ENCODE measurements at places on chromosomes 1 and 21.

DNA sequence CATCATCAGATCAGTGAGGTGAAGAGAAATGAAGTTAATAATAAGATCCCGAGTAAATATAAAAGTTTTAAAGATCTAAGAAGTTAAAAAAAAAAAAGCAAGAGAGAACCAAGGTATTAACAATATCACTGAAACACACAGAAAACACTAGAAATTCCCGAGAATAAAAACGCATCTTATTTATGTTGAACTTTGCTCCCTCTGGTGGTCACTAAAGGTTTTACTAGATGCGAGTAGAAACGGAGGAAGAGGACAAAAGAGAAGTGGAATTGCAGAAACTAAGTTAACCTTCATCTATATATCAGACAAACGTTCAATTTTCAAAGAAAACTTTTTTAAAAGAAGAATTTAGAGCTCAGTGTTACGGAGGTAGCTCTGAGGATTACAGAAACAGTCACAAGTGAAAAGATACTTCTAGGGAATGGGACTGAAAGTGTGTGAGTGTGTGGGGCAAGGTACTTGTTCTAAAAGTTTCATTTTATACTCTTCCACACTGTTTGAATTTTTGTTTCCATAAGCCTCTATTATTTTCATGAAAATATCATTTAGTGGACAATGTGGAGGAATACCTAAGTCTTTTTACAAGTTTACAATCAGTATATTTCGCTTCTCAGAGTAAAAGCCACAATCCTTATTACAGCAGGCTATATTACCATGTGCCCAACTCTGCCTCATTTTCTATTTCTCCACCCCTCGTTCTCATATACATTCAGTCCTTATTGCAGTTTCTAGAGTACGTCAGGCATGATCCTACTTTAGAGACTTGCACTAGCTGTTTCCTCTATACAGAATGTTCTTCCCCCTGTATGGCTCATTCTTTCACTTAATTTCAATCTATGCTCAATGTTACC lies 19.7 kb downstream of the ACBD6 start:
- DNase-seq, result peak; percentile 56

- peak; percentile 16 for DNase-seq
Observed at GRCh38 chr1:60911966-60912697, 170.2 kb upstream of the NFIA start.

GRCh38 chr21:41740604-41741252 lies 26.1 kb downstream of the RIPK4 start:
- DNase-seq, result no peak

- no peak for DNase-seq
Observed at GRCh38 chr1:104855550-104855949, 1105.9 kb downstream of the AMY1C start.

DNA sequence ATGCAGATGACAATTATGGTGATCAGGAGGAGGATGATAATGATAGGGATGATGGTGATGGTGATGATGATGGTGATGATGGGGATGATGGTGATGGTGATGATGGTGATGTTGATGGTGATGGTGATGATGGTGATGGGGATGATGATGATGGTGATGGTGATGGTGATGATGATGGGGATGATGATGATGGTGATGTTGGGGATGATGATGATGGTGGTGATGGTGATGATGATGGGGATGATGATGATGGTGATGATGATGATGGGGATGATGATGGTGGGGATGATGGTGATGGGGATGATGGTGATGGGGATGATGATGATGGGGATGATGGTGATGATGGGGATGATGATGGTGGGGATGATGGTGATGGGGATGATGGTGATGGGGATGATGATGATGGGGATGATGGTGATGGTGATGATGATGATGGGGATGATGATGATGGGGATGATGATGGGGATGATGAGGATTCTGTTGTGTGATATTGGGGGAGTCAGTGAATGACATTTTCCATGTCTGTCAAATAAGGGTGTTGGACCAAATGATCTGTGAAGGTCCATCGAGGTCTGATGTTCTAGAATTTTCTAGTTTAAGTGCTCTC lies 65.6 kb upstream of the RPL11 start:
- no peak for DNase-seq

DNA sequence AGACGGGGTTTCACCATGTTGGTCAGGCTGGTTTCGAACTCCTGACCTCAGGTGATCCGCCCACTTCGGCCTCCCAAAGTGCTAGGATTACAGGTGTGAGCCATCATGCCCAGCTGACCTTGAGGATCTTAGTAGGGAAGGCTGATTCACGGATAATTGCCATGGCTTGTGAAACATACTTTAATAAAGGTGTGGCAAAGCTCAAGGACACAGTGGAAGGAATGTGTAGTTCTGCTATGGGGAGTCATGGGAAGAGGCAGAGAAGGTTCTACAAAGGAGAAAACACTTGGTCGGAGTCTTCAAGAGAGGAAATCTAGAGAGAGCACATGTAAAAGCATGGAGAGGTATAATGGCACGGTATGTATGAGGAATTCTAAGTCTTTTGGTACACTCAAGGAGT lies 12.7 kb upstream of the PTCH2 start:
- DNase-seq, result no peak

GRCh38 chr1:56438901-56439551 lies 140.3 kb downstream of the PLPP3 start:
- DNase-seq, result no peak

DNA sequence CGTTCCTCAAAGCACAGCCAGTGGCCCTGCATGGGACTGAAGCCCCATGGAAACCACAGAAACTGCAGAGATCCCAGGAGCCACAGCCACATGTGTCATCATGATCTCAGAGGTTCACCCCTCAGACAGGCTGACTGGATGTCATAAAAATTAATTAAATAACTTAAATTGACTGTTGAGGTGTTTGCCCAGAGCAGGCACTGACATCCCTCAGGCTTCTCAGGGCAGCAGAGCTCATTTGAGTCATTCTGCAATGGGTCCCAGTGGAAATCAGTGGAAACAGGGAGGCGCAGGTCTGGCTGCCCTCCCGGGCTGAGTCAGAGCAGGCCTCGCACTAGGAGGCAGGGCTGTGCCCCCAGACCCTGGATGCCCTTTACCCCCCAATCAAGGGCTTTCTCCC lies 135.1 kb downstream of the CDC7 start:
- no peak for DNase-seq

DNA sequence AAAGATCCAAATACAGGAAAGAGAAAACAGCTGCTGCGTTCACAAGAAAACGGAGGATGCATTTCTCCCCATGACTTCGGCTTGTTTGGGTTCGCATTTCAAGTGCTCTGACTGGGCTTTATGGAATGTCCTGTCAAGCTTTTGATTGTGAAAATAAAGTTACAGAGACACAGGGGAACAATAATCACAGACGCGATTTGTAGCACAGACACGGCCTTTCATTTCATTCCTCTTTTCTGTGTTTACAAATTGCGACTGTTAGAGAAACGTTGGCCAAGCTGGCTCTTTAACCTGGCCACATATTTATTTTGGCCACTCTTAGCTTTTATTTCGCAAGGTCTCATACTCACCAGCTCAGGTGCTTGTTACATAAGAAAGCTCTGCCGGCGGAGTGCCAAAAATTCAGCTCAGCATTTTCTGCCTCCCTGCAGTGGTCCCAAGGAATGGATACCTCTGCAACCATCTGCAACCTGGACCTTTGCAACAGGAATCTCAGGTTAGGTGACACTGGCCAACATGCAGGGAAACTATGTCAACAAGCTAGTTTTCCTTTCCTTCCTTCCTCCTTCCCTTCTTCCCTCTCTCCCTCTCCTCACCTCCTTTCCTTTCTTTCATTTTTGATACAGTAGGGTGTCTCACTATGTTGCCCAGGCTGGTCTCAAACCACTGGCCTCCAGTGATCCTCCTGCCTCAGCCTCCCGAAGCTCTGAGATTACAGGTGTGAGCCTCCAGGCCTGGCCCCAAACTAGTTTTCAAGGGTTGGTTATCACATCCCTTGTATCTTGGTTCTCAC lies 58.2 kb upstream of the SLC45A1 start:
- no peak for DNase-seq

GRCh38 chr1:64569411-64569810 lies 99.5 kb downstream of the CACHD1 start:
- no peak for DNase-seq

GRCh38 chr1:31708324-31708723 lies 4.5 kb upstream of the COL16A1 start:
- no peak for DNase-seq

- no peak for DNase-seq
Observed at GRCh38 chr1:94855307-94855700, 35.1 kb downstream of the SLC44A3 start.

DNA sequence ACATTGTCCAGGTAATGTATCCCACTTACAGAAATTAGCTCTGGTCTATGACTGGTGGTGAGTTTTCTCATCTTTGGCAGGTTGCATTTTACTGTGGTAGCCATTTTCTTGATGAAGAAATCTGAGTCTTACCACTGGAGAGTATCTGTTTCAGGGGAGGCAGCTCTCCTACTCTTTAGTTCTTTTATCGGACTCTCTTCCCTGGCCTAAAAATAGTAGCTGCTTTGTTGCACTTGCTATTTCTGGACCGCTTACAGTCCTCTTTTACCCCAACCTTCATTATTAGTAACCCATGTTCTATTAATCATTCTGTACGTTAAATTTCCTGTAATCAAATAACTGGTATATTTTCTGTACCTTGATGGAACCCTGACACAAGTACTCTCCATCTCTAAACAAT lies 720.8 kb downstream of the PLA2G4A start:
- DNase-seq, result no peak

DNA sequence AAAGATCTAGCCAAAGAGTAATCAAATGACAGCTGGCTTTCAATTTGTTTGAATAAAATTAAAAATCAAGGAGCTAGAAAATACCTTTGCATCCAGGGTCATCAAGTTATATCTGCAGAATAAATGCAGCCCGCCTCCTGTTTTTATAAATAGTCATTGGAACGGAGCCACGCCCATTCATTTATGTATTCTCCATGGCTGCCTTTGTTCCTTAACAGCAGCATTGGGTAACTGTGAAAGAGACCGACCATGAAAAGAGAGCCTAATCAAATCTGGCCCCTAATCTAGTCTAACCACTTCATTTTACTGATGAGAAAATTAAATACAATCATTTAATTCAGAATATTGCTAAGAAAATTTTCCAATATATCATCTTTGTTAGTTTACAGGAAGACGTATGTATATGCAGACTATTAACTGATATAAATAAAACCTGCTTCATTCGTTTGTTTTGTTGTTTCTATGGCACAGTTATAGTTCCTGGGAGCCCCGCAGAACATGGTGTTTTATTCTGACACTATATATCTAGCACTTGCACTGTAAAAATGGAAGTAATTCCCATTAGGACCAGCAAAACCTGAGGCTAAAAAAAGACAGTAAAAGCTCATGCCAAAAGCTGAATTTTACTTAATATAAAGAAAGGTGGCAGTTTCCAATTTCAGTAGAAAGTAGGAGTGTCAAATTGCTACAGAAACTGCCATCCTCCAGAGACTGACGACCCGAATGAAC lies 111.8 kb upstream of the PALMD start:
- DNase-seq, result no peak

GRCh38 chr1:222918801-222919477 lies 104.1 kb downstream of the DISP1 start:
- no peak for DNase-seq

DNA sequence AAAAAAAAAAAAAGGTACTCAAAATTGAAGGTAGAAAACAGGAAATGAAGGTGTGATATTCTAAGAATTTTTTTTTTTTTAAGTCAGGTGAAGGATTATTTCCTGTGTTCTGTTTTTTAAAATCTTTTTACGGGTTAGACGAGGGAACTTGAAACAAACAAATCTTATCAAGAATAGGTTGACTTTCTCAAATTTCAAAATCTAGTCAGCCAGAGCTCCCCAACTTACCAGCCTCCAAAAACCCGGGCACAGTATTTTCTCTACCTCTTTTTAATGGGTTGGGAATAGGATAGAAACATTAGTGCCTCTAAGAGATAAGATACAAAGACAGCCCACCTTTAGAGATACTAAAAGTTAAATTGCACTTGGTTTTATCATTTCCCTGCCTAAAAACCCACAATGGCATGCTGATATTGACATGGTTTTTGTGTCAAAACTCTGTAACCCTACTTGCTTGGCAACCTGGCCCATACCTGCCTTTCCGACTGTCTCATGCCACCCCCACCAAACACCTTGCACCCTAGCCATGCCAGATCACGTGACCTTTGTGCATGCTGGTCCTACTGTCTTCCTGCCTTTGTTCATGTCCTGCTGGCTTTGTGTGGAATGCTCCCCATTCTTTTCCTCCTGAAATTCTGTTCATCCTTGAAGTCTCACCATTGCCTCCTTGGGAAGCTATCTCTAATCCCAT lies 4.2 kb downstream of the RCAN3 start:
- no peak for DNase-seq

DNA sequence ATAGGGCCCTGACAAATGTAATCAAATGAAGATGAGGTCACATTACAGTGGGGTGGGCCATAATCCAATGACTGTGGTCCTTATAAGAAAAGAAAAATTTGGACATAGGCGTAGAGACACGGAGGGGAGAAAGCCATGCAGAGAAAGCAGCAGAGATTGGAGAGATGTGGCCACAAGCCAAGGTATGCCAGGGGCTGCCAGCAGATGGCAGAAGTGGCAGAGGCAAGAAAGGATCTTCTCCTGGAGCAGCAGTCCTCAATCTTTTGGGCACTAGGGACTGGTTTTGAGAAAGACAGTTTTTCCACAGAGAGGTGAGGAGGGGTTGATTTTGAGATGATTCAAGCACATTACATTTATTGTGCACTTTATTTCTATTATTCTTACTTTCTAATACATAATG lies 355.1 kb downstream of the NPHP4 start:
- DNase-seq, result peak; percentile 30

Data from SHP77 (cell line).